ENCODE measurements at places on chromosomes 2 and 18.

DNA sequence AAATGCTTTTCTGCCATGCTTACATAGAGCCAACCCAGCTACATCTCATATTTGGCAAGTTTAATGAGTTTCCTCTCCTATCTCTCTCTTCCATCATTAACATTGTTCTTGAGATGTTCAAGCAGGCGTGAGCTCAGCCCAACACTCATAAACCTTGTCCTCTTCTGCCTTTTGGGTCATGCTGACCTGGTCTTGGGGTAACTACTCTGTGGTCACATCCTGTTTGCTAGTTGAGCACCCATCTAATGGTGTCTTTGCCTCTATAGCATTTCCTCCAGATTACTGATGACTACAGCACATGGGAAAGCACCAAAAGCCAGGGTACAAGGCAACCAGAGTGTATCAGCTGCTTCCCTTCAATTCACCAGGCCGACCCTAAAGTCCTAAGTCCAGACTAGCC, 366.9 kb upstream of the HNRNPA3 start:
- DNase-seq, result no peak

DNA sequence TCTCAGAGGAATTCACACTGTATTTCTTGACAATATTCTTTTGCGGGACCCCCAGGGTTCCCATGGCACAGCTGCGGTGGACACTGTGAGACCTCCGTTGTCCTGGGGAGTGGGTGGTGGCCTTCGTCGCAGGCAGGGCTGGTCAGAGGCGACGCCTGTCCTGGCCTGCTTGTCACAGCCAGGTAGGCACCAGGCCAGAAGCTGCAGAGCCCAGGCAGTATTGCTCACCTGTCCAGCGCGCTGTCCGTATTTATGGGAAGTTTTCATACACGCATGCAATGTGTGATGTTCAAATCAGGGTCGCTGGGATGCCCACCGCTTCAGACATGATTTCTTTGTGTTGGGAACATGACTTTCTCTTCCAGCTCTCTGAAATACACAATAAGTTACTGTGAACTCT, 126.6 kb downstream of the RTP5 start:
- no peak for DNase-seq

DNA sequence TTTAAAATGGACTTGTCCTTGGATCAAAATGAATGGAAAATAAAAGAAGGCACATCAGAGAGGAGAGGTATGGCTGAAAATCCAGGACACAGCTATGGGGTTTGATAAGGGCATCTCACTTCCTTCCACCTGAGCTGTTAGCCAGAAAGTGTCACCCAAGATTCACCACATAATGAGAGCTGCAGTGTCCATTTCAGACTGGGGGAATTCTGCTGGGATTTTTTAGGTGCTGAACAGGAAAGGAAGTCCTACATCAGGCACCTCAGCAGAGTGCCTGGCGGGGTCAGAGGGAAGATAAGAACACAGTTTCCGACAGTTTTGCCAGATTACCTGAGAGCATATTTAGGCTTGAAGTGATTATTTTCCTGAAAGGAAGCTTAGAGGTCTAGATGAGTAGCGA, 187.6 kb upstream of the HNMT start:
- DNase-seq, result no peak

- DNase-seq, result no peak
Measured at GRCh38 chr2:167134381-167135072, 246.2 kb downstream of the XIRP2 start.

GRCh38 chr2:3108710-3109702, 268.6 kb downstream of the EIPR1 start:
- no peak for DNase-seq

GRCh38 chr2:166148500-166149400, 20.9 kb upstream of the SCN1A start:
- no peak for DNase-seq

DNA sequence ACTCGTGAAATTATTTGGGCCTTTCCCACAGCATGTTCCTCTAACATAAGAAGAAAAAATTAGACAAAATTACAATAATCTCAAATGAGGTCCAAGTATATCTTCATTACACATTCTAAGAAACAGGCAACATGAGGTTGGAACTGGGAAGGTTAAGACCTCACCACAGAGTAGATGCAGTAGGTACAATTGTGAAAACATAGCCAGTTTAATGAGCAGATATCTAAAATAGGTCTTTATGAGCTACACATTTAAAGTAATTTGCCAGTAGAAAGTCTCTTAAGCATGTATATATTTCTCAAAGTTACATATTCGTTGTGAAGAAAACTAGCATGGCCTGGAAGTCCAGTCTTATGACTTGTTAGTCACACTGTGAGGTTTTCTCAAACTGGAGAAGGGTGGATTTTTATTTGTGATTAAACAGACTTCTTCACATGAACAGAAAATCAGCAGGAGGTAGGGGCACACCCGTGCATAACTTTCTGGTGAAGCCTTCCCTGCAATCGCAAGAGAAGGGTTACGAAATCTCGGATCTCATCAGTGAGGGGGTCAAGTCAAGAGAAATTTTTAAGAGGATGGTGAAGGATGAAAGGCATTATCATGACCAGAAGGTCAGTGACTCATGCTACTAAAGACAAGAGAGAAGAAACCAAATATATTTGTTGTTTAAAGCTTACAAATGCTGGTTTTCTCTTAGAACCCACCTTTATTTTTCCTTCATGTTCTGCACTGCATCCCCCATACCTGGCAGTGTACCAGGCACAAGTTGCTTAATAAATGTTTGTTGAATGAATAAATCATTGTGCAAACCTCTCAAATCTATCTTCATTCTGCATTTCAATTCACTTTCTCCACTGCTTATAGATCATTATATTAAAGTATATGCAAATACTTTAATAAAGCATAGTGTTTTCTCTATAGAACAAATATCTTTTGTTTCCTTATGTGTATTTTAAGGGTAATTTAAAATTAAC, 5.1 kb upstream of the RAB27B start:
- no peak for DNase-seq

GRCh38 chr2:174623690-174624089, 26.1 kb upstream of the WIPF1 start:
- no peak for DNase-seq

DNA sequence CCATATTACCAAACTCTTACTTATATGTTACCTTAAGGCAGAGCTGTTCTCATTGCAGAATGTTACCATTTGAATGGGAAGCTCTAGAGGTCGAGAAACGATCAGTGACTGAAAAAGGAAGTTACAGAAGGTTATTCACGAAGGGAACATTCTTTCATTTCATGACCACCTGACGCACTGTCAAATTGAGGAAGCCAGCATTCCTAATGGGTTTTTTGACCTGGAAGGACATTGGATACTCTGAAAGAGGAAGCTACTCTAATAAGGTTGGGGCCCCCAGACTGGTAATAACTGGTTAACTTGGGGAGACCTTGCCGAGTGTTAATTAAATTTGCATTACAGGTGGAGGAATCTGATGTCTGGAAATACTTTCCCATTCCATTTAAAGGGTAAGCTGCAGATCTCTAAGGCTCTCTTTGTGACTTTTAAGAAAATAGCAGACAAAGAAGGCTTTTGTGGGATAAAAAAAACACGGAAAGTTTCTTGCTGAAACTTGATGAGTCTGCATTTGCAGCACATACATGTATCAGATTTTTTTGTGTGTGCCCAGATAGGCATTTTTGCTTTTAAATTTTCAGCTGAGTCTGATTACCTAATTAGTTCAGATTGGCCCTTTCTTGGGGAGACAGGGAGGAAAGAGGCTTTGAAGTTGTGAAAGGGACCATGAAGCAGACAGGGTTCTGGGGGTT, 137.1 kb downstream of the LTBP1 start:
- DNase-seq, result no peak

DNA sequence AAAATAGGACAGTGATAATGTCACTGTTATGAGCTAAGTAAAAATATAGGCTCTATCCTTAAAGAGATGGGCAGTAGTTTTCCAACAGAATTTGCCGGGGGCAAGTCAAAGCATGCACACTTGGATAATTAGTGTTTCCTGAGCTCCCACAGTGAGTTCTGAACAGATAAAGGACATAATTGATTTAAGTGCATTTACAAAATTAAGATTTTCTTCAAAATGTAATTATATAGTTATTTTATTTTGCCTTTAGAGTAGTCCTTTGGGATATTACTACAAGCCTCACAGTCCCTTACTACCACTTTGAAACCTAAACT, 107.6 kb downstream of the RAPGEF4 start:
- DNase-seq, result no peak

GRCh38 chr18:54223568-54224241, 764 bp downstream of the MBD2 start:
- peak; percentile 44 for DNase-seq

- peak; percentile 41 for DNase-seq
Measured at GRCh38 chr2:64767670-64768468, 114.2 kb upstream of the SERTAD2 start.

GRCh38 chr2:186059096-186059495, 320.5 kb downstream of the FSIP2 start:
- no peak for DNase-seq

DNA sequence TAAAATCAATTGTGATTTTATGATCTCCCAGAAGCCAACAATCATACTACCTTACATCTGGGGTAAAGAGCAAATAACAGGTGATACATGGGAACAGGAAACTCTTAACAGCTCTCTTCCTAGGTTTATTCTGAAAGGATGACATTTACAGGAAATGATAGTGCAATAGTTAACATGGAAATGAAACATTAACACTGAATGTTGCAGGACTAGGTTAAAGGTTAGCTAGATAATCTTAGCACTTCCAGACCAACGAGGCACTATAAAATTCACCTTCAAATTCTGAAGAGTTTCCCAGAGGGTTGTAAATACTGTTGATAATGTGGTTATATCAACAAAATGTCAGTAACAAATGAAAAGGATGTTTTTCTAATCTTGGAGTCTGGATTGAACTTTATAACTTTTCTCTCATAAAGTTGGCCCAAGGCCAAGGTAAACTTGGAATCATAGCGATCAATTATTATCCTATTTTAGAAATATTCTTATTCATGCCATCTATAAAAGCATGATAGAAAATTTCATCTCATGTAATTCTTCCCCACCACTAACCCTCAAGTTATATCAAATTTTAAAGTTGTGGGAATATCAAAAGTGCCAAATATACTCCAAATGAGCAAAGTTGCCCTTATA, 32.9 kb upstream of the GCG start:
- DNase-seq, result no peak

All from NCI-H2029 treated with DMSO at 0.1 percent for 48 hours (cell line).